ENCODE measurements at places on chromosomes 16 and 17.

DNA sequence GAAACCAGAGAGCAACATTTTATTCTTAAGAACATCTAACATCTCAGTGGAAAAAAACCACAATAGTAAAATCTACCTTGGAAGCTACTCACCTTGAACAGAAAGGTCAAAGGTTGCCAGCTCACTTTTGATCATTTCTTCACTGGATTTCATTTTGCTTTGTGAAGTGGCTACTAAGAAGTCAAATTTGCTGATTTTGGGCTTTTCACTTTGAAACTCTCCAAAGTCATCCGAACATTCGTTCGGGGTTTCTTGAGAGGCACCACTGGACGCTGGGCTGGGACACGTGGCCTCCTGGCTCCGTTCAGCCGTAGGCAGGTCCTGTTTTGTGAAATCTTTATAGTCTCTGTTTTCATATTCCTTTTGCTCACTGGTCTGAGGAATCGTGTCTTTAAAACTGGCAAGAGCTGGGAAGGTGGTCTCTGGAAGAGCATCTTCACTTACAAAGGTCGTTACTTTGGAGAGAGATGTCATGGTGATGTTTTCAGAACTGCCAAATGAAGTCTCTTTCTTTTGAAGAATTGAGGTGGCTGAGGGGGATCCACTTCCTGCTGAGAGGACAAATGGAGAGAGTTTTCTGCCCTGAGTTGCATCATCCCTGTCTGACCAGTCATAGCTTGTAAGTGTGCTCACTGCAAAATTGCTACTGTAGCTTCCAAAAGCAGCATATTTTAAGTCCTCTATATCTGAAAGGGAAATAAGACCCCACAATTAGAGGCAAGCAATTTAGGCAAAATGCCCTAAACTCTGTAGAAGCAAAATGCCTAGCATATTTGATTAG, 52.4 kb downstream of the DUSP14 start:
- DNase-seq = no peak

- peak; percentile 71 for DNase-seq
Measured at GRCh38 chr17:49193513-49194296, 16.7 kb downstream of the GNGT2 start.

DNA sequence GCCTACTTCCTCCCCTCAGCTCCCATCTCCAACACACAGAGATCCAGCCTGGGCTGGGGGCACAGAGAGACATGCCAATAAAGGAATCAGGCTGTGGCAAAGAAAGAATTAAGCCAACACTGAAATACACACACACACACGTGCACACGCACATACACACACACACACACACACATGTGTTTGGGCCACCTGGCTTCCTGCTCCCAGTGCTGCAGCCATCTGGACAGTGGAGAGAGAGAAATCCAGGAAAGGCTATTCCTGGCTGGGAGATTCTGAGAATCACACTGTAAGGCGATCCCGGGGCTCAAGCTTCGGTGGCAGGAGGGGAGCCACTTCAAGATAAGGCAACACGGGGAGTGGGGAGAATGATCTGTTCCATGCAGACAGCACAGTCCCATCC, 72.4 kb downstream of the NOG start:
- DNase-seq = no peak

DNA sequence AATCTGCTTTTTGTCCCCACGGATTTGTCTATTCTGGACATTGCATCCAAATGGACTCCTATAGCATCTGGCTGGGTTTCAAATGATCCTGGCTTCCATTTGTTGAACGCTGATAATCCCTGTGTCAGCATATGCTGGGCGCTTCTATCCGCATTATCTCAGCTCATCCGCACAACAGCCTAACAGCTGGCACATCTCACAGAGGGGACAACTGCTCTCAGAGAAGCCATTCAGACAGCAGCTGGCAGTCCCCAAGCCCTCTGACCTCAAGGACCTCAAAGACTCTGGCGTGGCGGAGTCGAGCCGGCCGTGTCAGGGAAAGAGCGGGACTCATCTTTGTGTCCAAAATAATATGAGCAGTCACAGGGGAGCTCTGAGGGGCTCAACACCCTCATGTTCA, 82.3 kb downstream of the NT5M start:
- no peak for DNase-seq

DNA sequence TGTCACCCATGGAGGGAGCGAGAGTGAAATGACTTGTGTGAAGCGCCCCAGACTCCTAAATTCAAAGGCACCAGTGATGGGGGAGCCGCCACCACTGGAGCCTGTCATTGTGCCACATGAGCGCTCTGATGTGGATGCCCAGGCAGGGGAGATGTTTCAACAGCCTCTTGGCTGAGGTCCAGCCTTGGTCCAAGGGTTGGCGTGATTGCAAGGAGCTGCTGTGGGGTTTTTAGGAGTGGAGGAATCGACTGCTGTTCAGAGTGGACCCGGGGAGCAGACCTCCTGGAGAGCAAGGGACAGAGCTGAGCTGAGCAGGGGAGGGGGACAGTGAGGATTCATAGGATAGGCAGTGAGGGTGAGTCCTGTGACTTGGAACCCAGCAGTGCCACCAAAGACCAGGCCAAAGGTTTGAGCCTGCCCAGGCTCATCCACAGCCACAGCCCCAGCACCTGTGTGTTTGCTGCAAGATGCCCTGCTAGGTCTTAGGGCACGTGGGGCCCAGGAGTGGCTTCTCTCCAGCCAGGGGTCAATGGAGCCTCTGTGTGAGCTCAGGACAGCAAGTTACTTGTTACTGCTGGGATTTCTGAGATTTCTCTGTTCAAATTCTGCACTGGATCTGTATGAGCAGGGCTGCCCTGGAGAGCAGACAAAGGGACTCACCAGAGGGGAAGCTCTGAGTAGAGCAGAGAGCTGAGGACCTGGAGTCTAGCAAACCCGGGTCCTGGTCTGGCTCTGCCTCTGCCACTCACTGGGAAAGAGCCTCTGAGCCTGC, 20.3 kb downstream of the RHBDL3 start:
- DNase-seq = peak; percentile 63
